ENCODE measurements at places on chromosomes 5 and 9. TPM values are rescaled to one million over a fixed set of nuclear protein-coding genes. Genes with fewer than 3 reads are reported as not detected.

The TMEM232 gene
- 5.3 TPM for polyA plus RNA-seq

The ROR2 gene
- polyA plus RNA-seq: 24.4 TPM

The CDKN2B-AS1 gene
- polyA plus RNA-seq: 0.22 TPM

The ARHGEF39 gene
- polyA plus RNA-seq: 19.7 TPM

- no peak for DNase-seq
These were observed 796.4 kb upstream of the ACO1 start for GRCh38 chr9:31588006-31588405.

GRCh38 chr5:180116077-180116999 is 44.8 kb upstream of the RNF130 start:
- no peak for DNase-seq

- no peak for DNase-seq
These were observed 11.3 kb downstream of the MYMK start for GRCh38 chr9:133513214-133514100.

The SVEP1 gene
- polyA plus RNA-seq: 31.9 TPM

GRCh38 chr5:79224286-79224984 is 11.5 kb upstream of the JMY start:
- DNase-seq: no peak

GRCh38 chr5:178474562-178475184 is 115.5 kb downstream of the COL23A1 start:
- DNase-seq: no peak

The LCN10 gene
- 0.26 TPM for polyA plus RNA-seq

DNA sequence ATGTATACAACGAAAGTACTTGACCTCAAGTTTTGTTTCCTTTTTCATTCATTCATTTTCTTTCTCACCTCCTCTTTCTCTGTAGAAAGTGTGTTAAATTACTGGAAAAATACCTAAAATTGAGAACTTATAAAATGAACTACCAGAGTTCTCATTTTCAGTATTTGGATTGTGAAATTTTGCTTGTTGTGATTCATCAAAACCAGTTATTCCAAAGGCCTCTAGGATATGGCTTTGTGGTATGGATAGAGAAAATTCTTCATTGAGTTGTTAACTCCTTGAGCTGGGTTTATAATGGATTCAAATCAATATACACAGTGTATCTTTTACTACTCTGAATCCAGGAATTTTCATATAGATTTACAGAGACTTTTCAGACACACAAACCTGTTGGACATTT is 287.6 kb downstream of the KDM4C start:
- DNase-seq: no peak

- no peak for DNase-seq
These were observed 152.7 kb upstream of the DAB2 start for GRCh38 chr5:39577529-39577928.

DNA sequence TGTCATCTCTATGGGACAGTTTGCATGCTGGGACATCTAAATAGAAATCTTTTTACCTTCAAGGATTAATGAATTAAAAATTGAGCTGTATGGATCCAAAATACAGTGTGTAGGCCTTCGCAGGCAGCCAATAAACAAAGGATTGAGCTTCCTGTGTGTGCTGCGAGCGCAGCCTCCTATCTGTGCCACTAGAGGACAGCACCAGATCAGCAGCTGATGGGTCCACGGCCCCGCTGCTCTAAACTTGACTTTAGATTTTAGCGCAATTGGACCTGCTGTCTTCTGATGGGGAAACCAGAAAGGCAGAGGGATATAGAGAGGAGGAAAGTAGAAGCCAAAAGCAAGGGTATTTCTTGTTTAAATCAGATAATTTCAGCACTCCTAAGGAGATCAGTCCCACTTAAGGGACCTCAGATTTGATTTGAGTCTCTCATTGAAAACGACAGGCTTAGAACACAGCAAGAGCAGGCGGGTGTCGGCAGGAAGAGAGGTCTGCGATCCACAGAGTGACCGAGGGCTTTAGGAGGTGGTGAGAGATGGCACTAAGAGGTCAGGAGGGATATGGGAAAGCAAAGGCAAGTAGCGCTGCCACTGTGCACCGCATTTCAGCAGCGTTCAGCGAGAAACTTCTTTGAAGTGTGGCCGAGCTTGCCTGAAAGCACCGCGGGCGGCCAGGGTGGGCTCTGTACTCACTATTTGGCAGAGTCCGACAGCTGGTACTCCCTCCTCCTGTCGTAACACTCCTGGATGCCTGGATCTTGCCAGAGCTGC is 214.3 kb downstream of the GNA14 start:
- DNase-seq: peak; percentile 70

The HMHB1 gene
- polyA plus RNA-seq: not detected

DNA sequence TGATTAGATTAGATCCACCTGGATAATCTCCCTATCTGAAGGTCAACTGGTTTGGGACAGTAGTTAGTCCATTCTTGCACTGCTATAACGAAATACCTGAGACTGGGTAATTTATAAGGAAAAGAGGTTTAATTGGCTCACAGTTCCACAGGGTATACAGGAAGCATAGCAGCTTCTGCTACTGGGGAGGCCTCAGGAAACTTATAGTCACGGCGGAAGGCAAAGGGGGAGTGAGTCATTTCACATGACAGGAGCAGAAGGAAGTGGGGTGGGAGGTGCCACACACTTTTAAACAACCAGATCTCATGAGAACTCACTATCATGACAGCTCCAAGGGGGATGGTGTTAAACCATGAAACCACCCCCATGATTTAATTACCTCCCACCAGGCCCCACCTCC is 9.9 kb downstream of the C9orf40 start:
- no peak for DNase-seq

DNA sequence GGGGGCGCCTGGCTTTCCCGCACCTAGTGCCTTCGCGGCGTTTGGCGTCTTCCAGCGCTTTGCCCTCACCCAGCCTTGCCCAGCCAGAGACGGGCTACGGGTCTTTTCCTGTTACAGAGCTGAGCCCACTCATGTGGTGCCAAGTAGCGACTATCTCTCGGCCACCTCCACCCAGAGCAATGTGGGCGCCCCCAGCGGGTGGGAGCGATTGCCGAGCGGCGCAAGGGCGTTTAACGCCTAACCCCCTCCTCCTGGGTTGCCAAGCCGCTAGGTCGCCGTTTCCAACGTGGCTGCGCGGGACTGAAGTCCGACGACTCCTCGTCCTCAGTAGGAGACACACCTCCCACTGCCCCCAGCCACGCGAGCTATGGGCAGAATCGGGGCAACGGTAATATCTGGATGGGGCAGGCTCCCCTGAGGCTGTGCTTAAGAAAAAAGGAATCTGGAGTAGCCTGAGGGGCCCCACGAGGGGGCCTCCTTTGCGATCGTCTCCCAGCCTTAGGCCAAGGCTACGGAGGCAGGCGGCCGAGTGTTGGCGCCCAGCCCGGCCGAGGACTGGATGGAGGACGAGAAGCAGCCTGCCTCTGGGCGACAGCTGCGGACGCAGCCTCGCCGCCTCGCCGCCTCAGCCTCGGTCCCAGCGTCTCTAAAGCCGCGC is 5.8 kb downstream of the TLX3 start:
- DNase-seq: no peak

GRCh38 chr5:10760096-10760920 is 726 bp downstream of the DAP start:
- peak; percentile 77 for DNase-seq

The CARD6 gene
- polyA plus RNA-seq: 4.3 TPM

The PHAX gene
- polyA plus RNA-seq: 73.5 TPM

GRCh38 chr5:3709717-3710348 is 114.2 kb downstream of the IRX1 start:
- DNase-seq: no peak

DNA sequence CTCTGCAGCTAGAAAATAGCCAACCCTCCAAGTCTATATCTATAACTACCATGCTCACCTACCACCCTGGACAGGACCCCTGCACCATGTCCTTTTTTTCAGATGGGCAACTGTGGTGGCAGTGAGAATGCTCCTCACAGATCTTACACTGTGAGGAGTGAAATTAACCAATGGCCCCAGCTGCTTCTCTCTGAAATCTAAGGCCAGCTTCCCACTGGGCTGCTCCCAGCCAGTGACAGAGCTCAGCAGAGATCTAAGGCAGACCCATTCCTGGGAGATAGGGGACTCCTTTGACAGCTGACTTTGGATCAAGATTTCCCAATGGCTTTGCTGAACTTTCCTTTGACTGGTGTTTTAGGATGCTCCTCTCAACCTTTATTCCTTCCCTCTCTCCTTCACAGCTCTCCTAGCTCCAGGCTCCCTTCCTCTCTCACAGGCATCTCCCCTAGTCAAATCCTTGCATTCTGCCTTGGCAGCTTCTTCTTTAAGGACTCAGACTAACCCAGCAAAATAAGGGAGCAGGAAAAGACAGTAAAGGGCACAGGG is 1.6 kb upstream of the ARAP3 start:
- no peak for DNase-seq

The TXNDC8 gene
- polyA plus RNA-seq: not detected

- DNase-seq: peak; percentile 87
These were observed 9.0 kb downstream of the RGS14 start for GRCh38 chr5:177366528-177367322.

- DNase-seq: no peak
These were observed 107.7 kb upstream of the TLX3 start for GRCh38 chr5:171201310-171201709.

DNA sequence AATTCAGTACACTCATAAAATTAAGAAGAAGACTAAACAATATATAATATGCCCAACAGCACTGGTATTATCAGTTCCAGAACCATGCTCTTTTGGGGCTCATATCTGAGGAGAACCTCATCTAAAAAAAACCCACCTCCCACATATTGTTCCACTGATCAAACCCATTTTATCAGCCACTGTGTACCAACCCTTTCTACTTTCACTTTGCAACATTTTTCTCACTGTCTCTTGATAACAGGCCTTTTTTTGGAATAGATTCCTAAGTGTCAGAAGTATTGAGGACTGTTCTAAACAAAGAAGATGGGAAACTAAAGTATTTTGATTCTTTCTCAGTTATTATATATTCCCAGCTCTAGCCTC is 173.2 kb downstream of the GABRB2 start:
- DNase-seq: no peak

GRCh38 chr9:37534412-37534811 is 41.8 kb downstream of the FBXO10 start:
- no peak for DNase-seq

- peak; percentile 83 for DNase-seq
These were observed at the start of gene FBXL7 for GRCh38 chr5:15499528-15500324. Gene FBXL7, plus strand, starts transcription at chr5:15500180.

GRCh38 chr5:180801596-180802324 is 846 bp downstream of the MGAT1 start:
- no peak for DNase-seq

The ZBTB43 gene
- polyA plus RNA-seq: 17.2 TPM

The INPP5E gene
- 14.6 TPM for polyA plus RNA-seq

- DNase-seq: peak; percentile 62
These were observed 546 bp downstream of the DNAJB5 start for GRCh38 chr9:34989946-34990635.

The LURAP1L gene
- 54.0 TPM for polyA plus RNA-seq

GRCh38 chr9:135480071-135480939 is 723 bp downstream of the PPP1R26 start:
- DNase-seq: no peak

DNA sequence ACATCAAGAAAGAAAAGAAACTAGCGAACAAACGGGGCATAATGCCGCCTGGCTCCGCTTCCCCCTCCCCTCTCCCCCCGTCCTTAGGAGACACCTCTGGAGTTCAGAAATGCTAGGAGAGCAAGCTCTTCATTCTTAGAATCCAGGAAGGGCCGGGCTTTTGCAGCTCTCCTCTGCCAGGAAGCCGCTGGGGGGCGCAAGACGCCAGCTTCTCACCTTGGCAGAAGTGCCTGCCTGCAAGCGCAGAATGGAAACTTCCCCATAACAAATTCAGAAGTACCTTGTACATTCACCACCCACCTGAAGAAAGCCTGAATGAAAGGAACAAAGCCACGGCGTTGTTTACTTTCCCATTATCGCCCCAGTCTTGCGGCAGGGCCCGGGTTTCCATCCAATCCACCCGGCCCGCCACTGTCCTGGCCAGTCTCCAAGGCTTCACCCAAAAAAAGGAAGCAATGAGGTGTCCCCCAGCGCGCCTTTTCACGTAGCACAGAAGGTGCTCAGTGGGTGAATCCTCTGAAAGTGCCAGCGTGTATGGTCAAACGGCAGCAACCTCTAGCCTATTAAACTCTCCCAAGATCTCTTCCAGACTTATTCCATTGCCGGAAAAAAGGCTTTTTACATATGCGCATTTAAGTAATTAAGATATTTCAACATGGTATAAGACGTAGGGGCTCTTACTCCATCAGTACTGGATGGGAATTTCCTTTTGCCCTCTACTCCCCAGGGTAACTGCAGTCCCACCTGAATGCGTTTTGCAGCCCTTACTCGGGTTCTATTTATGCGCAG is 1.6 kb upstream of the GADD45G start:
- peak; percentile 89 for DNase-seq

The FGF18 gene
- polyA plus RNA-seq: 4.6 TPM

The CXCL14 gene
- 55.7 TPM for polyA plus RNA-seq

The RANBP17 gene
- 47.4 TPM for polyA plus RNA-seq

- no peak for DNase-seq
These were observed 358.9 kb downstream of the ARRDC3 start for GRCh38 chr5:91024206-91024605.

The DMRT3 gene
- 0.08 TPM for polyA plus RNA-seq

The TAF11L5 gene
- polyA plus RNA-seq: not detected

The FCHSD1 gene
- 20.7 TPM for polyA plus RNA-seq

All from right lung (tissue), 10 donors.